ENCODE measurements at places on chromosomes 13 and 19.

GRCh38 chr13:60229708-60230272 is 66.1 kb upstream of the DIAPH3 start:
- no peak for DNase-seq

GRCh38 chr13:48902368-48902767 is 73.3 kb upstream of the FNDC3A start:
- no peak for DNase-seq

DNA sequence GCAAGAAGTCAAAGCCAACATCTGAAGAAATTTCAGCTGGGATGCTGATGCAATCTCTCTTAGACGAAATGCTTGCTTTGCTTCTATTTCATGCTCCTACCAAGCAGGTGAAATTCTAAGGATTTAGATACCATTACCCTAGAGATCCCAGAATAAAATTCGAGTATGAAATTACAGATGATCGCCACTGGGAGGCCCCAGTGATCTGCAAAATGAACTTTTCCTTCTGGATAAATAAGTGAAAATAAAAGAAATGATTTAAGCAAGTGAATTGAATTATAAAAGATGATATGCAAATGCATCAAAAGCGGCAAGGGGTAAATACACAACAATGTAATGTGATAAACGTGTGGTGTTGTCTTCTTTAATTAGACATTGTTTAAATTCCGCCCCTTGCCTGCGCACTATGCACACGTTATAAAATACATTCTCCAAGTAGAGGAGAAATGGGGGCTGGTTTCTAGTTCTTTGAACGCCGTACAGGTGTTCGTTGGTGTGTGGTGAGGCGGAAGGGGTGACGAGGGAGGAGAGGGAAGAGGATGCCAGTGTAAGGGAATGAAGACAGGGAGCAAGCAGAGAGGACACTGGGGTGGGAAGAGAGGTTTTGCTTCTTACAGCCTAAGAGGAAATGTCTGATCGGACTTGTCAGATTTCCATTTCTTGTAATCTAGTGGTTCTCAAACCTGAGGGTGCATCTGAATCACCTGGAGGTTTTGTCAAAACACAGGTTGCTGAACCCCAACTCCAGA is 58.0 kb downstream of the ERCC5 start:
- DNase-seq = no peak

DNA sequence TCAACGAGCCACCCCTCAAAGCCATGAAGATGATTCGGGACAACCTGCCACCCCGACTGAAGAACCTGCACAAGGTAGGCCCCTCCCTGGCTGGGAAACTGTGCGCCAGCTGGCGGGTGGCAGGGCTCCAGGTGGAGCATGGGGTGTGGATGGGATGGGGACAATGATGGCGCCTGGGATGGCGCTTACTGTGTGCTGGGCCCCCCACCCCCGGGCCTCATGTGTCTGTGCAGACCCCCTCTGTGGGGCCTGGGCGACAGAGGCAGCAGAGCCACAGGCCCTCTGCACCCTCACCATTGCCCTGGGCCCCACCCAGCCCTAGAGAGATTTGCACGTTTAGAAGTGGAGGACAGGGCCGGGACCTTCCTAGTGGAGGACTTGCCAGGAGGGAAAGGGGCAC is 19.0 kb upstream of the NCCRP1 start:
- DNase-seq = no peak

DNA sequence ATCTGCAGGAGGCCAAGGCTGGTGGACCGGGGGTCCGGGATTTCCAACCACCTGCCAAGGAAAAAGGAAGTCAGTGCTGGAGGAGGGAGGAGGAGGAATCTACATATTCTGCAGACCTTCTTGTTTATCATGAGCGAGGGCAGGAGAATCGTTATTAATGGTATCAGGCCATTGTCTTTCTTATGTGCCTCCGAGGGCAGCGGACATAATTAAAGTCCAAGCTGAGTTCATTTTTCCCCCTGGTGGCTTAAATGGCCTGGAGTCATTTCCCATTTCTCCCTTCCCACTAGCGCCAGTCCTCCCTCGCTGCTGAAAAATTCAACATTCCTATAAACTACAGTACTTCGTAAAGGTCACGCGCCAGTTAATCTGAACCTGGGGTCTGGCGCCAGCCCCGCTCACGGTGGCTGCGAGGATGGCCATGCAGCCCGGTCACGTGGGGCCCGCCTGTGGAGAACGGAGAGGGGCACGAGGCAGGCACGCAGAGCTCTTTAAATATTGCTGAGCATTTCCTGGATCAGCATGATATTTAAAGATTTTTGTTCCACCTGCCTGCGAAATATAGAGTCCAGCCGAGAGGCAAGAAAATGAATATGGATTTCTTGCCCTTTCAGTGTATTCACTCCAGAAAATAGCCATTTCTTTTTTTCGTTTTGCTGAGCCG is 85.2 kb upstream of the PCDH8 start:
- no peak for DNase-seq

- no peak for DNase-seq
Measured at GRCh38 chr13:40874138-40874779, 84.8 kb downstream of the SLC25A15 start.

DNA sequence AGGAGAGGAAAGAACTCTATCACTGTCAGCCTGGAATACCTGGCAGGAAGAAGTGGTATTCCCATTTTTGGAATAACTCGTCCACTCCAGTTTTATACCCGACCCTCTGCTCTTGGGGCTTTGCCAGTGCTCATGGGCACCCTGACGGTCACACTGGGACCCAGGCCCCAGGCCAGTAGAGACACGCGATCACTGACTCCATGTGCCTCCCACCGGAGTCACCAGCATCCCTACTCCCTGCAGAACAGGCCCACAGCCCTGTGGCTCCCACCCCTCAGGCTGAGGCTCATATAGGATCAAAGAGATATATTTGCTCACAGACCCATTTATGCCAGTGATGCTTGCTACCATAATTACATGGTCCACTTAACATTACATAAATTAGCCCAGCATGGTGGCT is 3.5 kb downstream of the GRTP1 start:
- DNase-seq = no peak

DNA sequence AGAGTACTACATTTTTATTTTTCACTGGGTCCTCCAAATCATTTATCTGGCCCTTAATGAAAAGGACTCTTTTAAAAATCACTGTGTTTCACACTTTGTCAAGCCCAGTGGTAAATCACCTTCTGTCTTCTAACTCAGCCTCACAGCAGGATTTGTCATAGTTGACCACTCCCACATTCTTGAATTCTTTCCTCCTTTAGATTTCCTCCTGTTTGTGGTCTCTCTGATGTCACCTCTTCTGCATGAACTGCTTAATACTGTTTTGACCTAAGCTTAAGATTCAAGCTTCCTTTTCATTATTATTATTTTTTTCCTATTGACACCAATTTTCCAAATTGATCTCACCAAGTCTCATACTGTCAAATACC is 899.8 kb upstream of the MIR17HG start:
- no peak for DNase-seq

DNA sequence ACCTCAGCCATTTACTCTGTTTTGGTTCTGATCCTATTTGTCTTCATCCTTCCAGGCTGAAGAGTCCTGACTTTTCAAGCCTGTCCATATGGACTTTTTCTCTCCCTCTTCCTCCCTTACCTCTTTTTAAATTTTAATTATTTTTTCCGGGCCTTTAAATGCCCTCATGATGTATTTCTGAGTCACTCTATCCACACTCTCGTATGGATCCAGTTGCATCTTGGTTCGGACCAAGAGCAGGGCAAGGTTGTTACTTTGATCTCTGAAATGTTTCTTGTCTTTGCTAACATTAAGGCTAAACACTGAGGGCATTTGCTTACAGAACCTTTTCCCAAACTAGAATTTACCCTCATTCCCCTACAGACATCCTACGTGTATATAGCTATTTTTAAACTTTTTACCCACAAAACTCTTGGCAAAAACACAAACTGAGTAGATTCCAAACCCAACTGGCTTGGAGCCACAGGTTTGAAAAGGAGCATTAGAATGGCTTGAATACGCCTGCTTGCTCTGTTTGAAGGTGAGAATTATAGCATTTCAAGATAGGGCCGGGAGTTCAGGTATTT is 47.4 kb upstream of the SERPINE3 start:
- no peak for DNase-seq

DNA sequence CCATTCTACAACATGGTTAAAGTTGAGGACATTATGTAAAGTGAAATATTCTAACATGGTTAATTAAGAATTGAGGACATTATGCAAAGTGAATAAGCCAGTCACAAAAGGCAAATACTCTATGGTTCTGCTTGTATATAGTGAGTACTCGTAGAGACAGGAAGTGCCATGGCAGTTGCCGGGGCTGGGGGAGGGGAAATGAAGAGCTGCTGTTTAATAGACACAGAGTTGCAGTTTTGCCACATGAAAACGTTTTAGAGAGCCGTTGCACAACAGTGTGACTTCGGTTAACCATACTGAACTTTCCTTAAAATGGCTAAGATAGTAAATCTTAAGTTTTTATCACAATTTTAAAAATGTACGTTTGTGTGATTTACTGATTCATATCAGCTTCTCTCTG is 176.9 kb downstream of the SHISA2 start:
- DNase-seq = peak; percentile 55

DNA sequence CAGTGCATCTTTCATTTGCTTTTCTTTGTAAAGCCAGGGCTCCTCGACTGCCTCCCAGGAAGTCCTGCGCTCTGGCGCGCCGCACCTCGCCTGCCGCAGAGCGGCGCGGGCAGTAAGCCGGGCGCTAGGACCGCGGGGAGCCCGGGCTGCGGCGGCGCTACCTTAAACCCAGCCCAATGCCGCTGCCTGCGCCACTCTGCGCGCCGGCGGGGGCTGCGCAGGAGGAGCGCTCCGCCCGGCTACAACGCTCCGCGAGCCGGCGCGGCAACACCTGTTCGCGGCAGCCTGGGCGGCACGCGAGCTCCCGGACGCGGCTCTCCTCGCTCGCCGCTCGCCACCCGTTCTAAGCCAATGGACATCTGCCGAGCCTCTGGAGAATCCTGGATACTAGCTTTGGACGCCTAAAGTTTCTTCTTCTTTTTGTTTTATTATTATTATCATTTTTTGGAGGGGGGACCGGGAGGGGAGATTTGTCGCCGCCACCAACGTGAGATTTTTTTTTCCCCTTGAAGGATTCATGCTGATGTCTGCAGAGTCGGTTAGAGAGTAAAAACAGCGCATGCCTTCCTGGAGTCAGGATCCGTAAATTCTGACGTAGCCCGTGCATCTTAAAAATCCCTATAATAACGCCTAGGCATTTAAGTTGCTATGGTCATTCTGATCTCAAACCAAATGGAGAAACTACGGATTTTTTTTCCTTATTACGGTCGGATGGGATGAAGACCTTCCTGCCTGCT is at the start of gene FGF9:
FGF9 (plus strand) TSS at position 191 of the 737 bp plus-strand sequence. CDS start 840 bp downstream, outside the sequence.
- peak; percentile 81 for DNase-seq

DNA sequence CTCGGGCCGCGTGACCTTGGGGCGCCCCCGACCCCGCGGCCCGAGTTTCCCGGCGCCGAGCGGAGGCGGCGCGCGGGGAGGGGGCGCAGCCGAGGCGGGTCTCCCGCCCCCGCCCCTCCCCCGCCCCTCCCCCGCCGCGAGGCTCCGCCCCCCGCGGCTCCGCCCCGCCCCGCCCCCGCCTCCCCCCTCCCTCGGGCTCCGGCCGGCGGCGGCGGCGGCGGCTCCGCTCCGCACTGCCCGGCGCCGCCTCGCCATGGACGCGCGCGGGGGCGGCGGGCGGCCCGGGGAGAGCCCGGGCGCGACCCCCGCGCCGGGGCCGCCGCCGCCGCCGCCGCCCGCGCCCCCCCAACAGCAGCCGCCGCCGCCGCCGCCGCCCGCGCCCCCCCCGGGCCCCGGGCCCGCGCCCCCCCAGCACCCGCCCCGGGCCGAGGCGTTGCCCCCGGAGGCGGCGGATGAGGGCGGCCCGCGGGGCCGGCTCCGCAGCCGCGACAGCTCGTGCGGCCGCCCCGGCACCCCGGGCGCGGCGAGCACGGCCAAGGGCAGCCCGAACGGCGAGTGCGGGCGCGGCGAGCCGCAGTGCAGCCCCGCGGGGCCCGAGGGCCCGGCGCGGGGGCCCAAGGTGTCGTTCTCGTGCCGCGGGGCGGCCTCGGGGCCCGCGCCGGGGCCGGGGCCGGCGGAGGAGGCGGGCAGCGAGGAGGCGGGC is at the start of gene HCN2:
HCN2 (plus strand) TSS at position 189 of the 703 bp plus-strand sequence; CDS start at position 254, 65 bp downstream.
- no peak for DNase-seq

DNA sequence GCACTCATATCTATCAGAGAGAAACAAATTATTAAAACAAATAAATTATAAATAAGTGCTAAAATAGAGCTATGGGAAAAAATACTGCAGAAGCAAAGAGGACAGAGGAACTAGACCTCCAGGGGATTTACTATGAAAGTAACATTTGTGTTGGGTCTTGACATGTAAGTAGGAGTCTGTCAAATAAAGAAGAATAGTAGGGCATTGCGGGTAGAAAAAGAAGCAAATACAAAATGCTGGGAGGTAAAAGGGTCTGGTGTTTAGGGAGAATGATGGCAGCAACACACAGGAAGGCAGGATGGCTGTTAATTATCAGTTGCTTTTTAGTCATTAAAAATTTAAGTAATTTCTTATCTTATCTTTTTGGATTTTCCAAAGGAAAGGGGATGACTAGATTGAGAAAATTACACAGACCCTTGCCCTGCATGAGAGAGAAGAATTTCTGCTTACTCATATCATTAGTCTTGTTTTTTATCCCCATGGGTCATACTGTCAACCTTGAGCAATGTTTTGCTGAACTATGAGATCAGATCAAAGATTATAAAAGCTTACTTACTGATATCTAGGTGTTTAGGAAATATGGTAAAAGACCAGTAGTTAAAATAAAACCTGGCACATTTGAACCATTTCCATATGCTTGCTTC is 472.7 kb downstream of the DIAPH3 start:
- no peak for DNase-seq

DNA sequence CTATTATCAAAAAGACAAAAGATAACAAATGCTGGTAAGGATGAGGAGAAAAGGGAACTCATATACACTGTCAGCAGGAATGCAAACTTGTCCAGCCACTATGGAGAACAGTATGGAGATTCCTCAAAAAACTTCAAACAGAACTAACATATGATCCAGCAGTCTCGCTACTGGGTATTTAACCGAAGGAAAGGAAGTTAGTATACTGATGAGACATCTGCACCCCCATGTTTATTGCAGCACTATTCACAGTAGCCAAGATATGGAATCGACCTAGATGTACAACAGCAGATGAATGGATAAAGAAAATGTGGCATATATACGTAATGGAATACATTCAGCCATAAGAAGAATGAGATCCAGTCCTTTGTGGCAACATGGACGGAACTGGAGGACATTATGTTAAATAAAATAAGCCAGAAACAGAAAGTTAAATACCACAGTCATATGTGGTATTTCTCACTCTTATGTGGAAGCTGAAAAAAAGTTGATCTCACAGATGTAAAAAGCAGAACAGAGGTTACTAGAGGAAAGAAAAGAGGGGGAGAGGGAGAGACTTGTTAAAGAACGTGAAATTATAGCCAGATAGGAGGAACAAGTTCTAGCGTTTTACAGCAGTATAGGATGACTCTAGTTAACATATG is 83.2 kb downstream of the RUBCNL start:
- DNase-seq = no peak

GRCh38 chr13:30936971-30937370 is 4.5 kb downstream of the TEX26 start:
- no peak for DNase-seq

DNA sequence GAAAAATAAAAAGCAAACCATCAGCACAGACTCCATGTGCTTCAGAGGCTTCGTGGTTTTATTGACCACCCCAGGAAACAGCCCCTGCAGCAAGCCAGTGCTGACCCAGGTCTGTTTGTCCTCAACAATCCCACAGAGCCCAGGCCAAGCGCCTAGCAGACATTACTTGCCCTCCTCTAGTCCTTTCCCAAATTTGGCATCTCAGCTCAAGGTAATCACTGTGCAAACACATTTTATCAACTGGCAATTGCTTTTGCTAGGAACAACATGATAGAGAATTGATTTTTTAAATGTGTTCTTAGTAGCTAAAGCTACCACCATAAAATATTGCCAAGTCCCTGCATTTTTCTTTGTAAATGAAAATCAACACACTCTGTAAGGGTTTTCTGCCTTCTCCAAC is 121.8 kb downstream of the STOML3 start:
- DNase-seq = no peak

Data from CD4-positive, alpha-beta T cell treated with Interleukin-2 at 100 ng/mL for 4 hours (primary cell).